ENCODE measurements at places on chromosomes 2 and 18.
A peak's percentile ranks its signal among the peaks of the same experiment; 100 is the strongest.

- peak; percentile 81 for DNase-seq
These were observed 836 bp downstream of the DTNA start for GRCh38 chr18:34710934-34711333.

- DNase-seq: no peak
These were observed 2.8 kb downstream of the SH3RF3 start for GRCh38 chr2:109131777-109132176.

- no peak for DNase-seq
These were observed 195.1 kb upstream of the DTNA start for GRCh38 chr18:34514957-34515356.

- peak; percentile 44 for DNase-seq
These were observed 1.5 kb downstream of the INO80D start for GRCh38 chr2:206084439-206084869.

All from fibroblast of the conjunctiva (primary cell).